ENCODE measurements at places on chromosomes 4 and X. TPM values are rescaled to one million over a fixed set of nuclear protein-coding genes. Genes with fewer than 3 reads are reported as not detected.
A peak's percentile ranks its signal among the peaks of the same experiment; 100 is the strongest.

DNA sequence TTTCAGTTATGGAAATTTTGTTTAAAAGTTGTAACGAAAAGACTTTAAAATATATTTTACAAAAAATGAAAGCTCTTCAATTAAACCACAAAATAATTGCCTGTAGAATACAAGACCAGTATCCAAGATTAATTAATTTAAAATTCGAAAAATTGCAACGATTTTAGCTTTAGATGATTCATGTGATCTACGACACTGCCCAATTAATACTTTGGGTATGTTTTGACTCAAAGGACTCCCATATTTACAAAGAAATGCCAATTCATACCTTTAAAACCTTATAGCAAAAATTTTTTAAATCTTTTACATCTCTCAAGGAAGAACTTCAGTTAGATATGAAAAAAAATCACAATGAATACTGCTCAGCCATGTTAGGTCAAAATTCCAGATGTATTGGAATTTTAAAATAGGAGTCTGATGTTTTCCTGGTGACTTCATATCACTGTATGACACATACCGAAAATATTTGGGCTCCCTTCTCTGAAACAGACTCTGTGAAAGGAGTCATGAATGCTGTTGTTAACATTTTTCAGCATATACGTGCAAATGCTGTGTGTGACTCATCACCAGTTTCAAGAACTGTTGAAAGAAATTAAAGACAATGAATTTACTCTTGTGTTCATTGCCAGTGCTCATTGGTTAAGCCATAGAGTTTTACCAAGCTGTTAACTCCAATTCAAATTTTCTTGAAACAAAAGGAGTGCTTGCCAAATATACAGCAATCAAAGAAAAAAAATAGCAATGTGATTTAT, 13.8 kb upstream of the SMS start:
- DNase-seq, result no peak

- DNase-seq, result no peak
These were observed 38.7 kb downstream of the ARHGEF9 start for GRCh38 chrX:63746278-63746677.

- DNase-seq, result no peak
These were observed 1415.8 kb downstream of the C4orf33 start for GRCh38 chr4:130511776-130512175.

GRCh38 chrX:20968996-20969395, 405.2 kb upstream of the CNKSR2 start:
- DNase-seq, result no peak

DNA sequence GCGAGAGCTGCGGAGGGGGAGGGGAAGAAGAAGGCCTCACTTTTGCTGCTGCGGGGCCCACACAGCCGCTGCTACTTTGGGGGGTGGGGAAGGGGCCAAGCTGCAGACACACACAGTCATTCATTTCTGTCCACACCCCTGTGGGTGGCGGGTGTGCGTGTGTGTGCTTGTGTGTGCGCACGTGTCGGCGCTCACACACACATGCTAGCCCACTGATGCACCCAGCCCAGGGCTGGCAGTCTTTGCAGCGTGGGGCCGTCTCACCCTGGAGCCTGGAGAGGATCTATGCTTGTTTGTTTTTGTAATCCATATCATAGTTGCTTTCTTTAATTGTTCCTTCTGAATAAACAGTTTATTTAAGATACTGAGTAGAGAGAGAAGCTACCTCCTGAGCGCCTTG, 4.0 kb downstream of the DUSP9 start:
- DNase-seq, result no peak

The GCNA gene
- 2.4 TPM for polyA plus RNA-seq

GRCh38 chr4:144732584-144733428, 86.8 kb downstream of the HHIP start:
- no peak for DNase-seq

GRCh38 chr4:107913283-107913899, 18.0 kb upstream of the CYP2U1 start:
- DNase-seq, result peak; percentile 38

The MAGEA12 gene
- not detected for polyA plus RNA-seq

The SMARCA1 gene
- polyA plus RNA-seq, result 132 TPM

- no peak for DNase-seq
These were observed 5.7 kb downstream of the IL15 start for GRCh38 chr4:141642063-141642462.

- no peak for DNase-seq
These were observed 85.1 kb upstream of the EFNB1 start for GRCh38 chrX:68743754-68744153.

GRCh38 chr4:92825791-92826190, 522.0 kb downstream of the GRID2 start:
- DNase-seq, result no peak

The MMGT1 gene
- polyA plus RNA-seq, result 31.4 TPM

The MAGEA11 gene
- not detected for polyA plus RNA-seq

DNA sequence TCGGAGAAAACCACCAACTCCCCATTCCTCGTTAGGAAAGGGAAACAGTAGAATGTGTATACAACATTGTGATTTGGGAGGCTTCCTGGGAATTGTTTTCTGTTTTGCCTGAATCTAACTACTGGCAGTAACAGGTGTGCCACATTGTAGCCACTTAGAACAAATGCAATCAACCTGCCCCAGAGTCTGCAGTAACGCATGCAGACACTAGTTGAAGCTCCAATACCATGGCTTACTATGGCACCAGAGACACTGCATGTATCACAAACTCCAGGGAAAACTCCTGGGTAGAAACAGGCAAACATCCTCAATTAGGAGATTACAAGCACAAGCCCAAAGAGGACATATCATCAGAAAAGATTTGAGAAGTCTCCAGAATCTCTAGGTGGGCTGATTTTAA, 154.2 kb upstream of the NEIL3 start:
- no peak for DNase-seq

DNA sequence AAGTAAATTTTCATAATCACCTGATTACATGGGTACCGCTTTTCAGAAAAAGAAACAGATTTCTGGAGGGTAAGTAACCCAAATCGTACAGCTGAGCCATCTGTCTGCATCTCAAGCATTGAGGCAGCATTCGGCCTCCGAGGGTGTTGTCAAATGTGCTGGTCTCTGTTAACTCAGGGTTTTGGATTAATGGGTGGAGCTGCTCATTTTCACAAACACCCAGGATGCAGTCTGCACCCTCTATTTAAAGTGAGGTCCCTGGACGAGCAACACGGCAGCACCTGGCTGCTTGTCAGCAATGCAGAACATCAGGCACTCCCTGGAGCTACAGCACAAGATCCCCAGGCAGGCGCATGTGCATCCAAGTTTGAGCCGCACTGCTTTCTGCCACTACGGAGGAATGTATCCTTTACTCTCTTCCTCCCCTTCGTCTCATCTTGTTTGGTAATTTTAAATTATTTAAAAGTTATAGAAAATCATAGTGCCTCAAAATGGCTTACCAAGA, 24.7 kb upstream of the NAP1L5 start:
- DNase-seq, result no peak

The TXK gene
- 2.0 TPM for polyA plus RNA-seq

The TRIM2 gene
- polyA plus RNA-seq, result 76.5 TPM

- no peak for DNase-seq
These were observed 285.6 kb upstream of the CPEB2 start for GRCh38 chr4:14716691-14717090.

The GLOD5 gene
- polyA plus RNA-seq, result 2.8 TPM

The MAGEA2B gene
- not detected for polyA plus RNA-seq

DNA sequence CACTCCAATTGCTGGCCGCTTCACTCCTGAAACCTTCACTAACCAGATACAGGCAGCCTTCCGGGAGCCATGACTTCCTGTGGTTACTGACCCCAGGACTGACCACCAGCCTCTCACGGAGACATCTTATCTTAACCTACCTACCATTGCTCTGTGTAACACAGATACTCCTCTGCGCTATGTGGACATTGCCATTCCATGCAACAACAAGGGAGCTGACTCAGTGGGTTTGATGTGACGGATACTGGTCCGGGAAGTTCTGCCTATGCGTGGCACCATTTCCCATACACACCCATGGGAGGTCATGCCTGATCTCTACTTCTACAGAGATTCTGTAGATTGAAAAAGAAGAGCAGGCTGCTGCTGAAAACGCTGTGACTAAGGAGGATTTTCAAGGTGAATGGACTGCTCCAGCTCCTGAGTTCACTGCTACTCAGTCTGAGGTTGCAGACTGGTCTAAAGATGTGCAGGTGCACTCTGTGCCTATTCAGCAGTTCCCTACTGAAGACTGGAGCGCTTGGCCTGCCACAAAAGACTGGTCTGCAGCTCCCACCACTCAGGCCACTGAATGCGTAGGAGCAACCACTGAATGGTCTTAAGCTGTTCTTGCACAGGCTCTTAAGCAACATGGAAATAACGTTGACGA, 35.8 kb upstream of the PRDM8 start:
- no peak for DNase-seq

The FAM156A gene
- polyA plus RNA-seq, result 21.7 TPM

DNA sequence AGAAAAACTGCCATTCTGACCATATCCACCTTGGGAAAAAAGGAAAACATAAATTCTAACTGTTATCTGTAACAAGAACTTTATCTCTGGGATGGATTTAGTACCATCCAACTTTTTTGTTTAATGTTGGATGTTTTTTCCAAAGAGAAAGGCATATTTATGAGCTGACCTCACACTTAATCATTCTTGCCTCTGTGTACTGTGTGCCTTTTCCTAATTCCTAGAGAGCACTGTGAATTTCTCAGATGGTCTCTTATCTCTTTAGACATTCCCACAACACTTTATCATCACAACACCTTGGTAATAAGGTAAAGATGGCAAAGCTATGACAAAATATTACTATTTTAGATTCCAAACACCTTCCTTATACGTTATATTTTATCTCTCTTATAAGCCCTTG, 126.2 kb downstream of the COL4A6 start:
- no peak for DNase-seq

GRCh38 chr4:2442175-2442993, 23.6 kb downstream of the CFAP99 start:
- no peak for DNase-seq

The CNKSR2 gene
- 1.3 TPM for polyA plus RNA-seq

The CACNA1F gene
- polyA plus RNA-seq, result 0.15 TPM

The FAM53A gene
- polyA plus RNA-seq, result 1.3 TPM

GRCh38 chrX:36241397-36241796, 321.9 kb downstream of the CFAP47 start:
- no peak for DNase-seq

GRCh38 chrX:146906166-146906565, 91.6 kb upstream of the CXorf51A start:
- no peak for DNase-seq

DNA sequence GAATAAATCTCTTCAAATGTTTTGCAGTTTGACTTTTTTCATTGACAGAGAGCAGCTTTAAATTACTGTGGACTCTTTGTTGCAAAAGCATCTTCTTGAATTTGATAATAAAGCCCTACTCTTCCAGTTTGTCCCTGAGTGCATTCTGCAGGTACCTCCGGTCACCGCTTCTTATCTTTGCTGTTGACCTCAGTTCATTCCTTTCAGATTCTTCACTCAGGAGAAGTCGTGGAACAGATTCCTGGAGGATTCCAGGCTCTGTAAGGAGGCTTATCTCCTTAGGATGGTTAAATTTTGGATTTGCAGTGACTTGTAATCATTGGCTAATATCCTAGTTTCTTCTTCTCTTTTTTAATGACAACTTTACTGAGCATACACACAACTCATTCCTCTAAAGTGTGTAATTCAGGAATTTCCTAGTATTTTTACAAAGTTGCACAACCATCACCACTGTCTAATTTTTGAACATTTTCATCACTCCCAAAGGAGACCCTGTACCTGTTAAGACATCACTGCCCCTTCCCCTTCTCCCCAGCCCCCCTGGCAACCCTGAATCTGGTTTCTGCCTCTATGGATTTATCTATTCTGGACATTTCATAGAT, 22.0 kb downstream of the TBL1X start:
- no peak for DNase-seq

DNA sequence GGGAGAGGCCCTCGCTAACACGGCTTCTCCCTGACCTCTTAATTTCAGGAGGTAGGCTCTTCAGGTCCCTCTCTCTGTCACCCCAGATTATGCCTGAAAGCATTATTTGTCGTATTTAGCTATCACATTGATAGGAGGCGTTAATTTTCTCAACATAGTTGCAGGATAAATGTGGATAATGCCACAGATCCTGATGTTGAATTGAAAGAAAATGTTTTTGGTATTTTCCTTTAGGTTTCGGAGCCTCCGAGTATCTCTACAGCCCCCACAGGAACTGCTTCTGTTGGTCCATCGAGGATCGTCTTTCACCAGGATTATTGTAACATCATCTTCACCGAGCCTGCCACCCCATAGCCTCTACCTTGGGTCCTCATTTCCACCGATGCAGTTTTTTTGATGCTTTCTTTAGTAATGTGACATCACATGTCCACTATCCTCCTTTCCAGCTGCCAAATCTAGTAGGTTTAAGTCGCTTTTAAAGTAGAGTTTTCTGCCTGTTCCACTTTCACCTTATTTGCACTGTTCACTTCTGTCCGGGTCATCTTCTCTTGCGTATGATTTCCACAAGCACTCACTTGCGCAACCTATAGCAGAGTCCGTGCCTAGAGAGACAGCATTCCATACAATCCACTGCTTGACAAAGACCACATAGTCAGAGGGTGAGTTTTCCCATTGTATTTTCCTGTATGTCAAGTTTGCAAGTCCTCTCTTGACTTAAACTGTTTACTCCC, 665 bp downstream of the TIGD2 start:
- DNase-seq, result no peak
